T-helper 1 cell (primary cell): ENCODE measurements at places on chromosomes 11 and 22.
A peak's percentile ranks its signal among the peaks of the same experiment; 100 is the strongest.

DNA sequence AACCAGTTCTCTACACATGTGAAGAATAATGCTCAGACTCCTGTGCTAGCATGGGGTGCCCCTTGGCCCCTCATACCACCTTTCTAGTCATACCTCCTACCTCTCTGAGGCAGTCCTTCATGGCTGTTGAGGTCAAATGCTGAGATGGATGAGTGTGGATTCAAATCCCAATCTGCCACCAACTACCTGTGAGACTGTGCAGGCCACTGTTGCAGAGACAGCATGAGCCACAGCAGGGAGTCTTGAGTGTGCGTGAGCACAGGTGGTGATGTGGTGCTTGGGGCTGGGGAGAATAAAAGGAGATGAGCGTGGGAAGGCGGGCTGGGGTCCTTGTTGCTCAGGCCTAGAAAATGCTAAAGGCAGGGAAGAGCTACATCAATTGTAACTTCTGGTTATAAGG is 218.0 kb upstream of the E2F8 start:
- DNase-seq: no peak

- DNase-seq: no peak
Observed at GRCh38 chr11:64896448-64897022, 18.1 kb upstream of the EHD1 start.

GRCh38 chr11:66883016-66883965 is 26.4 kb downstream of the LRFN4 start:
- peak; percentile 50 for DNase-seq

DNA sequence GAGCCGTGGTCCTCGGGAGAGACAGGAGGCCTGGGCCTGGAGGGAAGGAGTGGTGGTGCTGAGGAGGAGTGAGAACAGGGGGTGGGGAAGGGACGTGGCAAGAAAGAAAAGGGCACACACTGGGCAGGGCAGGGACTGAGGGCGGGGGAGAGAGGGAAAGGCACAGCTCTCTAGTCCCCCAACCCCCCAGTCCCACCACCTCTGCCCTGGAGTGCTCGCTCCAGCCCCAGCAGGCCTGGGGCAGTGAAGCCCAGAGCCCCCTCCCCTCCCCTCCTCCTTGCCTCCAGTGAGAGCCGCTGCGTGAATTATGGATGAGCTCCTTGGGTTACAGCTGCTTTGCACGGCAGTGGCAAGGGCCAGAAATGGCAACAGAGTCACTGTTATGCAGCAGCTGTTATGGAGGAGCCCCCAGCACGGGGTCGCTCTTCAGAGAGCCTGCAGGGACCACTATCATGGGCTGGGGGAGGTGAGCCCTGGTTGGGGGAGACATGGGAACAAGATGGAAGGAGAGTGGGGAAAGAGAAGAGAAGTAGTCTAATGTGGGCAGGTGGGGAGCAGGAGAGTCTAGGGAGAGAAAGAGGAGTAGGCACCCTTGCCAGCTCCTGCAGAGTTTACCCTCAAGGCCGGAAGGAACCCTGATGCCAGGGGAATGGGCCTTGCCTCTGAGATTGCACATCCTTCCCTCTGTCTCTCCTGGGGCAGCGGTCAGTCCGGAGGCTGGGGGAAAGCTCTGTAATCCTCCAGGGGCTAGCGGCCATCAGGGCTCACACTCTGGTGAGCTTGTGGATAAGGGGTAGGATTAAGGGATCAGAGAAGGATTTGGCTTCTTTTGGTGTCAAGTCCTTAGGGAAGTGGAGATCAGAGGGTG is 3.6 kb downstream of the RTN4RL2 start:
- no peak for DNase-seq

DNA sequence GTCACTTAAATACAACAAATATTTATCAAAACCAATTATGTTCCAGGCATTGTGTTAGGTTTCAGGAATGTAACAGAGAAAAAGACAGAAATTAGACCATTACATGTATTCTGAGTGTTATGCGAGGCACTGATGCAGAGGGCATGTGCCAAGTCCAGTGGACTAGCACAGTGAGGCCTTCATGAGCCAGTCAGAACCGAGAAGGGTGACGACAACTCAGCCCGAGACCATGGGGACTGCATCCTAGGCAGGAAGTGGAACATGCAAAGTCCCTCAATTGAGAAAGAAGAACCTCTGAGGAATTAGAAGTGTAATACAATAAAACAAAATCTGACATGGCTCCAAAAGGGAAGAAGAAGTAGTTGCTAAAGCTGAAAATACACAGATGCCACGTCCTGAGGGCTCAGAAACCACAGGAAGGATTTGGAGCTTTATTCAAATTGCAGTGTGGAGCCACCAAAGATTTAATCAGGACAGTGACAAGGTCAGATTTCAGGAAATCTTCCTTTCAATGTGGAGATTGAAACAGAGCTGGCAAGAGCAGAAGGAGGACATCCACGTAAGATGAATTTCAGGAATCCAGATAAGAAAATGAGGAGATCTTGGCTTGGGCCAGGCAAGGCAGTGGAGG is 529.6 kb downstream of the NTM start:
- no peak for DNase-seq

GRCh38 chr22:41913040-41913719 is 1.7 kb downstream of the SHISA8 start:
- no peak for DNase-seq
